ENCODE measurements at places on chromosomes 6 and 20.

GRCh38 chr6:169850154-169850553 is 98.7 kb downstream of the ERMARD start:
- DNase-seq, result no peak

- no peak for DNase-seq
These were observed 18.5 kb upstream of the ISM1 start for GRCh38 chr20:13202565-13202964.

GRCh38 chr20:38170826-38171674 is 6.0 kb upstream of the TGM2 start:
- DNase-seq, result no peak

DNA sequence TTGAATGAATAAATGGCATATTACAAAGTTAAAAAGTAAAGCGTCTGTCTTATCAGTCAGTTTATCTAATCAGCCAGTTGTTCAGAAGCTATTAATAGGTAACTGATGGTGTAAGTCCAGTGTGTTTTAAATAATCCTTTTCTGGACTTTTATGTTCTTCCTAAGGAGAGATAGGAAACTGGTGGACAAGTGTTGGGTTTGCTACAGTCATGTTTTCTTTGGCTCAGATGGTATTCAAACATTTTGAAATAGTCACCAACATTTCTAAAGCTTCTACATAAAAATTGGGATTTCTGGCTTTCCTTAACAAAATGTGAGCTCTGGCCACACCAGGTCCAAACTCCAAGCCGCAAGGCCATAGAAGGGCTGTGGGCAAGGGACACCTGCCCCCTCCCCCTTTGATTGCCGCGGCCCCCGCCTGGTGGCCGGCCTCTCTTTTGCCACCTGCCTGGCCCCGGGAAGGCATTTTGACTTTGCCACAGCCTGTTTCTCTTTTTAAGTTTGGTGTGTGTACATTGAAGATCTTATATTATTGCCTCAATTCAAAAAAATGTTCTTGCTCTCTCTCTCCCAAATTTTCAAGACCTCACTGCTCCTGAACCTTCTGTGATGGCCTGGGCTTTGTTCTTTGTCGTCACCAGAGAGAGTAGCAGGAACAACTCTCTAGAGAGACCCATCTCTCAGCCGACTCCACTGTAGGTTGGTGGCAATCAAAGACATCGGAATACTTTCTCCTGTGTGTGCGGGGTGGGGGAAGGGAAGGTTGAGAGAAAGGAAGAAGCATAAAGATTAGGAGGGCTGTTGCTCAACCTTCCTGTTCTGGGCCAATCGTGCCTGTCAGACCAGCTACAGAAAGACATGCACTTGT is 84.0 kb upstream of the ZNF217 start:
- DNase-seq, result no peak

GRCh38 chr6:136306466-136306865 is 16.8 kb upstream of the BCLAF1 start:
- DNase-seq, result no peak

DNA sequence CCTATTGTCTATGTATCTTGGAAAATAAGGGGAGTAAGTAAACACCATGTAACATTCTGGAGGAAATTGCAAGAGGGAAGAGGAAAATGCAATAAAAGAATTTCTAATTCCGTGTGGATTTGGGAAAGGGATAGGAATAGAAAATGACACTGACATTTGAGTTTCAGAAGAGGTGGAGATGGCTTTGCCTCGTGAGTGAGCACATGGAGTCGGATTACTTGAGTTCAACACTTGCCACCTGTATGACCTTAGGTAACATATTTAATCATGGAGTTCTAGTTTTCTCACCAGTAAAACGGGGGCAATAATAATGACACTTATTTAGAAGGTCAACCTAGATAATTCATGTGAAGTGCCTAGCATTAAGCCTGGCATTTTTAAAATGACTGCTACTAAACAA is 10.8 kb upstream of the PBOV1 start:
- DNase-seq, result no peak

GRCh38 chr6:27495386-27496135 is 22.7 kb upstream of the ZNF184 start:
- DNase-seq, result no peak

GRCh38 chr6:26401389-26401986 is 587 bp upstream of the BTN3A1 start:
- no peak for DNase-seq

GRCh38 chr6:49332781-49333180 is 130.3 kb downstream of the MMUT start:
- no peak for DNase-seq

DNA sequence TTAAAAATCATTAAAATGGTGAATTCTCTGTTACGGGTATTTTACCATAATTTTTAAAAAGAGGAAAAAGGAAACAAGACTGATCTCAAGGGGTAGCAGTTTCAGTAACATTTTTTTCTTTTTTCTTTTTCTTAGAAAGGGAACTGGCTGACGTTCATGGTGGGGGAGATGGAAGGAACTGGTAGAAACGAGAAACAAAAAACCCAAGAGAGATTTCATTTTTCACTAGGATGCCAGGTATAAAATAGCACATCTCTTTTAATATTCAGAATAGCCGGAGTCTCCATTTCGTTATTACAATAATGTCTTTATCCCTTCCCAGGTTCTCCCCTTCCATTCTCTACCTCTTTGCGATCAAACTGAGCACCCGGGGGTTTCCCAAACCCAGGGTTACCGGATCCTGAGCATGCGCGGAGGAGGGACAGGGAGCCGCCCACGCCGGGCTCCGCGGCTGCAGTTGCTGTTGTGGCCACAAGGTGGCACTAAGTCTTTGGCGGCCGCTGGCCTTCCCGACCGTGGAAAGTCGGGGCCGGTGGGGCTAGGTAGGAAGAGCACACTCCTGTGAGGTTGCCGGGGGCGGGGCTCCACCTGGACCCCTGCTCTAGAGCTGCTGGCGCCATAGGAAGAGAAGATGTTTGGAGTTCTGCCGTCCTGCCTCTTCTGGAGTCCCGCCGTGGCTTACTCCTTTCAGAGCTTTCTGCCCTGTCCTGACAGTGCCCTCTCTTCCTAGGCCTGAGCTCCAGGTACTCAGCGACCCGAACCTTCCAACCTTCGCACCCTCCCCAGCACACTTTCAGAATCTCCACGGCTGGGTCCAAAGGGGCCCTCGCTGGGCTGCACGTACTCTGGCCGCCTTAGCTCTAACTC is 146.8 kb downstream of the SH3BGRL2 start:
- DNase-seq, result peak; percentile 82

- no peak for DNase-seq
These were observed 114.3 kb upstream of the GGTLC1 start for GRCh38 chr20:24102749-24103333.

GRCh38 chr6:2158596-2159271 is 86.7 kb downstream of the GMDS start:
- peak; percentile 14 for DNase-seq

- DNase-seq, result peak; percentile 57
These were observed 19.0 kb downstream of the YTHDF1 start for GRCh38 chr20:63196768-63197470.

DNA sequence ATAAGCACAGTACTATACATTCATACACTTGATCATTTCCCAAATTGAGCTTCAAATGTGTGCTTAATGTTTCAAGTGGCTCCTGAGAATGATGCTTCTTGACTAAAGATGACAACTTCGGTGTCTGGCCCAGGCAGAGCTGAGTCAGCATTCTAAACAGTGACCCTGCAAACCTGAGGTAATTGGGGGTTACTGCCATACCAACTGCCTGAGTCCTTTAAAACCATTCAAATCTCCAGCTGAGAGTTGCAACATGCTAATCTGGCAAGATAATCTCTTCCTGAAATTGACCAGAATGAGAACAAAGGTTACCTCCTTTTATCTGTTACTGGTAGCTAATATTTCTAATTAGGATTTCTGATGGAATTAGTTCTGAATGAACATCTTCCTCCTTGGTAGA is 8.2 kb downstream of the BACH2 start:
- no peak for DNase-seq

GRCh38 chr6:37785002-37785662 is 34.4 kb upstream of the ZFAND3 start:
- DNase-seq, result peak; percentile 56

DNA sequence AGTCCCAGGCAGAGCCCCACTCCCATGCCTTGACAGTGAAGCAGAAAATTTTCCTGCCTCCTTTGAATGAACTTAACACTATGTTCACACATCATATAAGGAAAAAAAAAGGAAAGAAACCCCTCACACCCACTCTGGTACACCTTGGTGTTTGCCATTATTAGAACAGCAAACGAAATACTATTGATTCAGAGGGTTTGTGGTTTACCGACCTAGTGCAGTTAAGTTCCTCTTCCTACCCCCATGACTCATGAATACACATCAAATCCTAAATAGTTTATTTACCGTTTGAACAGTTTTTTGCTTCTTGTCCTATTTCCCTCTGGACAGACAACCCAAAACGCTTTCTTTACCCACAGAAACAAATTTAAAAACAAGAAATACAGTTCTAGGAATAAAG is 237.7 kb downstream of the FOXA2 start:
- DNase-seq, result no peak

DNA sequence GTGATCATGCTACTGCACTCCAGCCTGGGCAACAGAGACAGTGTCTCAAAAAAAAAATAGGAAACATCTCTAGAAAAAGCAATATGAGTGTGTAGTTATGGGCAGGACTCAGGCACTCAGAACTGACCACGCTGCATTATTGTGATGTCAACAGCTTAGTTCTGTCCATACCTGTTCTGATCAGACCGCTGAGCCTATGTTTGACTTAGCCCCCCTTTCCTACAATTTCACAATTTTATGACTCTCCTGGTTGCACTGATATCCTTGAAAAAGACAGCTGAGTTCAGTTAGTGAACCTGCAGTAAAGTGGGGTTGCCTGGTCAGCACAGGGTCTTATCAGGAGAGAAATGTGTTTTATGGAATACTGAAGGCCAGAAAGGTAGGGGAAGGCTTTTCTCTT is 37.8 kb upstream of the PRDM1 start:
- DNase-seq, result no peak

DNA sequence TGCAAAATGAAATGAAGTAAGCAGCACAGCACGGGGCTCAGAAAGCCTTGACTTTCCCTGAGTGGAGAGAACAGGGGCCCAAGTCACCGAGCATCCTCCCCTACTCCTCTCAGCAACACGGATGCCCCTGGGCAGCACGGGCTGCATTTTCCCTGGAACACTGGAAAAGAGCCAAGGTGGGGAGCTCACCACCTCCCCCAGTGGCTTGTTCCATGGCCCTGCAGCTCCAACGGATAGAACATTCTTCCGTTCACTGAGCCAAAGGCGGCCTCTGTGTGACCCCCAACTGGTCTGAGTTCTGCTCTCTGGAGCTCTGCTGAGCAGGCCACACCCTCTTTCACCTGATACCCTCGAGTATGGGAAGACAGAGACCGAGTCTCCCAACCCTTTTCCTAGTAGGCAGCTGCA is 20.8 kb upstream of the EMILIN3 start:
- DNase-seq, result no peak

- no peak for DNase-seq
These were observed 58.4 kb upstream of the TOP1 start for GRCh38 chr20:40970218-40970617.

GRCh38 chr6:109653264-109653663 is 37.7 kb downstream of the AK9 start:
- DNase-seq, result no peak

DNA sequence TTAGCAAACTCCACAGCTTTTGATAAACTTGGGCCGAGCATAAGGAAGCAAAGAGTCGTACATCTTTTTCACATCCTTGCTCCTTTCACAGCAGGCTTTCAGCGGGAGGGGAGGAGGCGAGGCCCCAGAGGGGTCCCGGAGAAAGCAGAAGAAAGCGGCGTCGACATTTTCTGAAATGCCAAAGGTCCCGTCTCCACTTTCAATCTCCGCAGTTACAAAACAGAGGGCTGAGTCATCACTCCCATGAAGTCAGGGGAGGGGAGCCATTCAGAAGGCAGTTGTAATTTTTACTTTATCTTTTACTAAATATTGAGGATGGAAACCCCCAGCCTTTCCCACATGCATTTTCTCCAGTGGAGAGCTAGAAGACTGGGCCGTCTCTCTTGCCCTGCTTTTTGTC is 174.2 kb upstream of the THBS2 start:
- DNase-seq, result no peak

GRCh38 chr20:11302436-11302835 is 615.3 kb upstream of the BTBD3 start:
- DNase-seq, result no peak

GRCh38 chr20:3652676-3653596 is 10.3 kb downstream of the GFRA4 start:
- DNase-seq, result peak; percentile 78

GRCh38 chr20:50120935-50121693 is 8.2 kb upstream of the UBE2V1 start:
- peak; percentile 62 for DNase-seq

- no peak for DNase-seq
These were observed 106.4 kb downstream of the SYNDIG1 start for GRCh38 chr20:24575811-24576210.

DNA sequence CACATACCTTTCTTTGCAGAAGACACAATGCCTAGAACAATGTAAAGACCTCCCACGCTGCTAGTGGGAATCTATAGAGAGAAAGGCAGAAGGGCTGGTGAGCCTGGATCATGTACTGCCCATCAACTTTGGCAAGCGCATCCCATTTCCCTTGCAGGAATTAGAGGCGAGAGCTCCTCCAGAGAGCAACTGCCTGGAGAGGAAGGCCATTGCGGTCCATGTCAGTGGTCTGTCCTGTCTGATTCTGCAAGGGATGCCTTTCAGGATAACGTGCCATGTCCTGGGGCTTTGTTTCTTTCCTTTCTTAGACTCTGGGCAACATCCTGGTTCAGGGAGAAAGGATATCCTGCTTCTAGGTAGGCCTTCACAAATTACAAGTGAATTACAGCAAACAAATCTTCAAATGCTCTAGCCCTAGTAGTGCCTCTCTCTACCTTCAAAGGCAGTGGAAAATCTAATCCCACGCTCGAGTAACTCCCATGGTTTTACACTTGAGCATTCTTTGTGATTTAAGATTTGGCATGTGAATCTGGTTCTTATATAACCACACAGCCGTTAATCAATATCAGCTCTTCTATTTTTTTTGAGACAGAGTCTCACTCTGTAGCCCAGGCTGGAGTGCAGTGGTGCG is 38.5 kb downstream of the GCNT2 start:
- DNase-seq, result peak; percentile 74

GRCh38 chr6:10305790-10306415 is 109.0 kb downstream of the TFAP2A start:
- no peak for DNase-seq

DNA sequence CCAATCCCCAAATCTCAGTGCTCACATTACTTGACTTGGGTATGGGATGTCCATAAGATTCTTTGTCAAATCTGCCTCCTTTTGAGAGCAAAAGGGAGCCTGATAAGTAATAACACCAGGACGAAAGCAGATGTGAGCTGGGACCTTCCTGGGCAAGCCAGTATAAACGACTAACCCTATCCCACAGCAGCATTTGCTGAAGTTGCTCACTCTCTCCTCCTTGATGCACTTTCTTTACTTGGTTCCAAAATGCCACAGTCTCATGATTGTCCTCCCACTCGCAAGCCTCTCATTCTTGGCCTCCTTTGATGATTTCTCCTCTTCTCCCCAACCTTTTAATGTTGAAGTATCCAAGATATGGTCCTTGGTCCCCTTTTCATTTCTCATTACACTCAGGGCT is 44.7 kb upstream of the TAGAP start:
- no peak for DNase-seq

- no peak for DNase-seq
These were observed 402 bp downstream of the OSBPL2 start for GRCh38 chr20:62238569-62239277.

GRCh38 chr20:31943052-31943471 is 8.8 kb downstream of the PDRG1 start:
- no peak for DNase-seq

- DNase-seq, result no peak
These were observed 503.5 kb upstream of the CITED2 start for GRCh38 chr6:139877828-139878405.

- DNase-seq, result no peak
These were observed 103.5 kb downstream of the ATXN1 start for GRCh38 chr6:16657768-16658167.
